ENCODE measurements at places on chromosomes 16 and 17.

DNA sequence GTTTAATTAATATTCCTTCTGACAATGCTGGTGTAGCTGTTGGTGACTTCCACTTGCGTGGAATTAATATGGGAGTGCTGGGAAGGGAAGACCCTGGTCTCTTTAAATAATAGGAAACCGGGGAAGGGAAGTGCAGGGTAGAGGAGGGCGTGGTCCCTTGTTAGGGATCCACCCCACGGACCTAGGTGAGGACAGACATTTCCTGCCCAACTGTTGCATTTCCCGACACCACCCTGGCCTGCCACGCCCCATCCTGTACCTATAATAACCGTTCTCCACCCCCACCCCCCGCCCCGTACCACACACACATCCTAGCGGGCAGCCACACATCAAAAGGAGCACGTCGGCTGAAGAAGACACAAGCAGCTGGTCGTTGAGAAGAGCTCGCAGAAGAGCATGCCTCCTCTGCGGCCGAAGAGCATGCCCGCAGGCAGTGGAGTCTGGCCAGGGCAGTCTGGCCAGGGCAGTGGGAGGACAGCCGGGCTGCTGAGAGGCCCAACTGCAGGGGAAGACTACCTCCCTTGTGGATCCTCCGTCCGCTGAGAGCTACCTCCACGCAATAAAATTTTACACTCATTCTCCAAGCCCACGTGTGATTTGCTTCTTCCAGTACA lies 36.8 kb upstream of the MMD start:
- no peak for DNase-seq

- no peak for DNase-seq
These were observed 1.9 kb downstream of the ARL16 start for GRCh38 chr17:81681672-81682071.

- no peak for DNase-seq
These were observed 88.2 kb upstream of the CACNG5 start for GRCh38 chr17:66746736-66747135.

- no peak for DNase-seq
These were observed 14.7 kb upstream of the CTCF start for GRCh38 chr16:67547423-67548264.

DNA sequence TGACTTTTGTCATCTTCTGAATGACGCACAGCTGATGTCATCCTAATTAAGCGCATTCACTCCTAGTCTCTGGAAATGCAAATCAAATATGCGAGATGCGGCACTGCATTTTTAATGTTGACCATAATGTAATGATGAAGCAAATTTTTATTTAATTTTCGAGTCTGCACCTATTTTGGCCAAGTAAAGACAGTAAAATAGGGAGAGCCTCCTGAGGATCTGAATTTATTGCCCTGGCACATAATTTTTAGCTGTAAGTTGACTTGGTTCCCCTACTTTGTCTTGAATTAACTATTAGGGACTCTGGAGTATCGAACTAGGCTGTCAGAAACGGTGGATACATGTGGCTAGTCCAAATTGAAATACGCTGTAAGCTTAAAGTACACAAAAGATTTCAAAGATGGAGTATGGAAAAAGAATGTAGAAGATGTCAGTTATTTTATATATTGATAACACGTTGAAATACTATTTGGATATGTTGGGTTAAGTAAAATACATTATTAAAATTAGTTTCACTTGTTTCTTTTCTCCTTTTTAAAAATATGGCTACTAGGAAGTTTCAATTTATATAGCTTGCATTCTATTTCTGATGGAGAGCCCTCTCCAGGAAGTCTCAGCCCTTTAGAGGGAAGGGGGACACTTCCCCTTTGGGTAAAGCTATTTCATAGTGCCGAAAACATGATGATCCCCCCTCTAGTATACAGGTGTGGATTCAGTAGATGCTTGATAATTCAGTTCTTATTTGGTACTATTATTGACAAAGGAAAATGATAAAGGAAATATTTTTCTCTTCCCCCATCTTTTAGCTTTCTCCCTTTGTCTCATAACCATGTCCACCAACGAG lies 991 bp downstream of the KPNA2 start:
- DNase-seq = no peak

- no peak for DNase-seq
These were observed 8.3 kb upstream of the RBFOX3 start for GRCh38 chr17:79619196-79619595.

GRCh38 chr16:67814567-67814966 lies 7.9 kb downstream of the TSNAXIP1 start:
- DNase-seq = no peak

GRCh38 chr16:84953190-84953746 lies 58.1 kb downstream of the ZDHHC7 start:
- DNase-seq = no peak

Measured in activated CD8-positive, alpha-beta memory T cell treated with anti-CD3 and anti-CD28 coated beads, Interleukin-2, amount 50 U/mL, for 48 hours (primary cell).